ENCODE measurements at places on chromosomes 5 and 9.

DNA sequence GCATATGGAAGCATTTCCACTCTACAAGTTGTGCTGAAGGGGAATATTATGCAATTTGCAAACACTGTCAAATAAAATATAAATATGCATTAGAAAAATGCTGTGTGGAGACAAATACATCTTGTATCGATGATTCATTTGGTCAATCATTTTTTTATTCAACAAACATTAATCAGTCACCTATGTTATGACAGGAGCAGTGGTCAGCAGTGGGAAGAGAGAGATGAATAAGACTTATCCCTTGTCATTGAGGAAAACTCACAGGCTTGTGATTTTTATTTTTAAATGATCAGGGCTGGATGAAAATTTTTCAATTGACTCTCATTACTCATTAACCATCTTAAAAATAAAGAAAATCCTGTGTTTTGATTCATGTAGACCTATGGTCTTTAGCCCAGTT is 574.1 kb downstream of the ACTL7B start:
- no peak for DNase-seq

- DNase-seq, result no peak
These were observed 490.9 kb downstream of the NFIB start for GRCh38 chr9:13823026-13823425.

DNA sequence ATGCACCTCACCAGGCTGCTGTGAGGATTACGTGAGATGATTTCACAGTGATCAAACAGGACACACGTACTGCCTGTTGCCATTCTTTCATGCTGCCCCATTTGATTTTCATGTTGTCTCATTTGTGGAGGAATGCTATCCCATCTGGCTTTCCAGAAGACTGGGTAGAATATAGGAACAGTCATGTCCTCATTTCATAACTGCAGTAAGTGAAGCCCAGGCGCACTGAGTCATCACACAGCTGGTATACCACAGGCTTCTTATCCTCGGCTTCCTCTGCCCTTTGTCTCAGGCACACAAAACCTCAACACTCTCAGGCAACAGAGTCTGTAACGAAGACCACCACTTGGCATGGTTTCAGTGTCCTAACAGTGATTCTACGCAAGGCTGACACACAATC is 62.3 kb downstream of the LHFPL2 start:
- peak; percentile 31 for DNase-seq

- no peak for DNase-seq
These were observed 146.5 kb downstream of the PPP2R2B start for GRCh38 chr5:146731909-146732659.

GRCh38 chr9:92032891-92033290 is 82.3 kb downstream of the SPTLC1 start:
- DNase-seq, result no peak

GRCh38 chr9:20015427-20015931 is 226.6 kb upstream of the SLC24A2 start:
- DNase-seq, result no peak

DNA sequence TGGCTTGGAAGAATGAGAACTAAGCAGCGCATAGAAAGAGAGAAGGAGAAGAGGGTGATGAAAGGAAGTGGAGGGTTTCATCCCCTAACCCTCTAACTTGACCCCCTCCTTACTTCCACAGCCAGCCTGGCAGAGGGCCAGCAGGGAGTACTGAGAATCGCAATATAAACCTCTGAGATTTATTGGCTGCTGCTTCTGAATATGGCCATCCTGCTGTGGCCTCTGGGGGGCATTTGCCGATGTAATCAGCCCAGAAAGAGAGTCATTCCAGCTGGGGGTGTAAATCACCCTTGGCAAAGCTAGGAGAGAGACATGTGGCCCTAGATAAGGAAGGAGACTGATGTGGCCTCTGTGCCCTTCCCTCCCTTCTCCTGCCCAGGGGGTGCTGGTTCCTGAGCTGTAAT is 960 bp upstream of the GFRA3 start:
- no peak for DNase-seq

- no peak for DNase-seq
These were observed 16.7 kb downstream of the TRAF1 start for GRCh38 chr9:120909904-120910303.

- DNase-seq, result no peak
These were observed 14.5 kb downstream of the PTCH1 start for GRCh38 chr9:95502248-95502647.

GRCh38 chr9:130701059-130702022 is 7.8 kb downstream of the EXOSC2 start:
- DNase-seq, result no peak
